ENCODE measurements at places on chromosomes 1 and 21.

DNA sequence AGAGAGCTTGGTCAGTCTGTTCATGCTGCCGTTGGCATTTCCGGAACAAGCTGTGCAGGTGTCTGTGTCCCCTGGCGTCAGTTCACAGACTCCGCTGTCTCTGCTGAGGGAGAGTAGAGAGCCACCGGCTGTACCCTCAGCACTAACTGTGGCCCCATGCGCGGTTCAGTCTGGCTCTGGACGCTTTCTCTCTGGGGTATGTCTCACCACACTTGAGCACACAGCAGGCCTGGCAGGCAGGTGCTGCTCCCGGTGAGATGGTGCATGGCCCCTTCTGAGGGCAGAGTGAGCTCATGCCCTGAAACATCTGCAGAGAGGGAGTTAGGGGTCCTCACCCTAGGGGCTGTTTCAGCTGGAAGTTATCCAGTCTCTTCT is 60.0 kb upstream of the TLR5 start:
- DNase-seq: no peak

GRCh38 chr1:172966844-172967540 is 83.7 kb downstream of the TNFSF18 start:
- no peak for DNase-seq

GRCh38 chr1:86596741-86597290 is 49.9 kb downstream of the CLCA4 start:
- no peak for DNase-seq

DNA sequence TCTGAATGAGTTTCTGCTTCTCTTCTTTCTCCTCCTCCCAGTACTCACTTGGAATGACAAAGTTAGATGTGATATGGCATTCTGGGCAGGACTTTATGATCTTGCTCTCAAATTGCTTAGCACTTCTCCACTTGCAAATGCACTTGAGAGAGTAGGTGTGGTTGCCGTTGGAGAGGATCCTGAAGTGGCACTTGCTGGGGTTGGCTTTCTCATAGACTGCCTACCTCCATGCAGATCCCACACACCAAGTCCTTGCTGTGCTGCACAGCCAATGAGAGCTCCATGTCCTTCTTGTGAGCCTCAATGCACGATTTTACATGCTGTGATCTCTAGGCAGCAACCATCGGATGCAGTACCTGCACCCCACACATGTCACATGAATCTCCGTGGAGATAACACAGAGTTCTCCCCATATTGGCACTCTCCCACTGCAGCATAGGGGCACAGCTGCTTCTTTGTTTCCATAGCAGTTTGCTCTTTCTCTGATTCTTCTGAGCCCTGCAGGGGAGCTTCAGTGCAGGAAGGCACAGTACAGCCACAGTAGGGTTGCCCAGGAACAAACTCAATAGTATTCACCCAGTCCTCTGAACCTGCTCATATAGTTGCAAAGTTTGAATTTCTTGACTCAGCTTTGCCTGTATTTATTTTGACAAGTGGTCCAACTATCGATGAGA is 45.2 kb downstream of the ZNF691 start:
- DNase-seq: no peak

- no peak for DNase-seq
Observed at GRCh38 chr1:209807509-209807908, 1.6 kb upstream of the IRF6 start.

DNA sequence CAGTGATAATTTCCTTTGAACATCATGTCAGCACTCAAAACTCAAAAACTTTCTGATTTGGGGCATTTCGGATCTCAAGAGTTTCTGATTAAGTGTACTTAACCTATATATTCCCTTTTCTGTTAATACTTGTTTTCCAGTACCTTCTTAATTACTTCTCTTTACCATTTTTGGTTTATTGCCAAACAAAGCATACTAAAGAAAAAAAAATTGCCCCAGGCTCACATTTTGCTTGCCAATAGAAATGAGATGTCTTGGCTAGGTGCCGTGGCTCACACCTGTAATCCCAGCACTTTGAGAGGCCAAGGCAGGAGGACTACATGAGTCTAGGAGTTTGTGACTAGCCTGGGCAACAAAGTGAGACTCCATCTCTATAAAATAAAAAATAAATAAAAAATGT is 4.8 kb downstream of the PSMD4 start:
- DNase-seq: no peak
